Astrocyte (in vitro differentiated cells and primary cell): ENCODE measurements at places on chromosomes 6 and 20. TPM values are rescaled to one million over a fixed set of nuclear protein-coding genes. Genes with fewer than 3 reads are reported as not detected.

Gene CST5
- total RNA-seq: 0.41 and 0.50 TPM in 2 replicates

GRCh38 chr6:15621203-15622044 lies 41.4 kb downstream of the DTNBP1 start:
- peaks cover 4% of the 10 kb centered on the region for H3K4me1 ChIP-seq
- DNase-seq: no peak
- H3K27ac ChIP-seq: no peak overlapping the region
- no peak overlapping the region for H3K4me3 ChIP-seq
- H3K36me3 ChIP-seq: no peaks in the 10 kb centered on the region

DNA sequence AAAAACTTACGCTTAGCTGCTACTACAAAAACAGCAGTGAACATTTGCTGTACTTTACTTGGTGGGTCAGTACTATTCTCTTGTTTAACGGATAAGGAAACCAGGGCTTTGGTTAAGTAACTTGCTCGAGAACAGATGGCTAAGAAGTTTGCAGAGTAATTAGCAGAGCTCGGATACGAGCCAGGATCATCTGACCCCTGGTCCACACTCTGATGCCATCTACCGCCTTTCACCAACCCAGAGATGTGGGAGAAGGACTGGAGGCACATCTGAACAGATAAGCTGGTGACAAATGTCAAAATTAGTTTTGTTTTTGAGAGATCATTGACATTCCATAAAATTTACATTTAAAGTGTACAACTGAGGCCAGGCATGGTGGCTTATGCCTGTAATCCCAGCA lies 18.9 kb upstream of the RPL7L1 start:
- no peak overlapping the region for H3K27ac ChIP-seq
- no peaks in the 10 kb centered on the region for H3K27me3 ChIP-seq
- no peaks in the 10 kb centered on the region for H3K4me1 ChIP-seq
- no peak overlapping the region for H3K4me3 ChIP-seq
- H3K36me3 ChIP-seq: peaks cover 7% of the 10 kb centered on the region

DNA sequence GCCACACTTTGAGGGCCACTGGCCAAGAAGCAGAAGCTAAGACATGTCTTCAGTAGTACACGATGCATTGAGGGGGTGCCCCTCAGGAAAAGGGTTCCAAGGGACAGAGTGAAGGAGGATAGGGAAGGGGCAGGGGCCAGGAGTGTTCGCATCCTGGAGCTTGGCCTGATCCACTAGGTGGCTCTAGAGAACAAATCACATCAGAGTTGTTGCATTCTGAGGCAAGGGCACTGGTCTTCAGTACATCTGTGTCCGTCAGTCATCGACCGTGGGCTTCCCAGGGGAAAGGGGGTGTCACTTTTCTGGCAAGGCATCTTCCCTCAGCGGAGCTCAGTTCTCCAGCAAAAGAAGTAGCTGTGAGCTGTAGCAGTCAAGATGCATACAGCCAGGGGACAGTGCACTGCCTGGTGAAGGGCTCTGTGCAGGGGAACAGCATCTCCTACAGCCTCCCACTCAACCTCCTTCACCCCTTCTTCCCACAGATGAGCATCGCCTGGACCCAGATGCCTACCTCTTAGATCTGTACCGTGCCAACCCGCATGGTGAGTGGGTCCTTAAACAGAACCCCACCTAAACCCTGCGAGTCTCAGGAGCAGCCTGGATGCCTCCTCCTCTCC lies 47.8 kb downstream of the ARHGAP40 start:
- H3K4me3 ChIP-seq: no peak overlapping the region
- H3K27me3 ChIP-seq: peaks cover 41% of the 10 kb centered on the region
- H3K27ac ChIP-seq: no peak overlapping the region
- peak; percentile 6 for DNase-seq
- H3K4me1 ChIP-seq: no peaks in the 10 kb centered on the region

- peak; percentile 99 for DNase-seq
- H3K27ac ChIP-seq: peak overlapping the region; percentile 98
- H3K4me1 ChIP-seq: peaks cover 39% of the 10 kb centered on the region
- peaks cover 4% of the 10 kb centered on the region for H3K36me3 ChIP-seq
- no peak overlapping the region for H3K4me3 ChIP-seq
These were observed 98.9 kb downstream of the FAM120B start for GRCh38 chr6:170405311-170405975.
